ENCODE measurements at places on chromosomes 13 and 19.
A peak's percentile ranks its signal among the peaks of the same experiment; 100 is the strongest.

- H3K36me3 ChIP-seq = peaks cover 30% of the 10 kb centered on the region
- H3K27me3 ChIP-seq = peaks cover 30% of the 10 kb centered on the region
- no peak for DNase-seq
- peak overlapping the region; percentile 97 for H3K4me3 ChIP-seq
Observed at GRCh38 chr19:45860359-45861259, 2.3 kb downstream of the SYMPK start.

DNA sequence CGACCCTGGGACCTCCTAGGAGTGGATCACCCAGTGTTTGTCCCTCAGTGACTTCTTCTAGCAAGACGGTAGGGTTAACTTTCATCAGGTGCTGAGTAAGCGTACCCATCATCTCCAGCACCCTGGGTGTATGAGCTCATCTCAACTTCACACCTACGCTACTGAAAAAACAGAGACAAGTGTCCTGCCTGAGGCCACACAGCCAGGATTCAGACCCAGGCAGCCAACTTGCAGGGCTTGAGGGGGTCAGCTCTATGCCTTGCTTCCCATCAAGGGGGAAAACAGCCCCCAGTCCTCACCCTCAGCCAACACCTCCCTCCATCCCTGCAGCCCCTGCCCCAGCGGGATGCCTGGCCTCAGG, 4.6 kb downstream of the TLE2 start:
- no peaks in the 10 kb centered on the region for H3K4me1 ChIP-seq
- H3K36me3 ChIP-seq = no peaks in the 10 kb centered on the region
- H3K27me3 ChIP-seq = peaks cover 94% of the 10 kb centered on the region
- DNase-seq = no peak
- no peak overlapping the region for H3K27ac ChIP-seq

- peaks cover 5% of the 10 kb centered on the region for H3K27me3 ChIP-seq
- H3K36me3 ChIP-seq = peaks cover 89% of the 10 kb centered on the region
- peaks cover 26% of the 10 kb centered on the region for H3K4me1 ChIP-seq
- no peak overlapping the region for H3K4me3 ChIP-seq
- H3K27ac ChIP-seq = no peak overlapping the region
Observed at GRCh38 chr19:9431475-9431874, 3.9 kb downstream of the ZNF266 start.

DNA sequence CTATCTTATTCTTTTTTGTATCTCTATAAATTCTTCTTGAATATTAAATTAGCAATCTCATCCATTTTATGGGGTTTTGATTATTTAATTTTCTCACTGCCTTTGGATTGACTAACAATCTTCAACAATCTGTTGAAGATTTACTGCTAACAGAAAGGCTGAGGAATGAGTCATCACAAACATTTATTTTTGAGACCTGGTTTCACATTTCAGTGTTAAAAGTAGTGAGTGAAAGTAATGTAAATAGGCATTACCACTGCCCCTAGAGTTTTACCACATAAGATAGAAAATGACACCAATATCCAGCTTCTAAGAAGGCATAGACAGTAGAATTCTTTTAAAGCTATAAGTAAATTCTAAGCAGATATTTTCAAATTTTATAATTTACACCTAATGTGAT, 472.8 kb downstream of the OLFM4 start:
- no peak overlapping the region for H3K4me3 ChIP-seq
- no peak for DNase-seq
- peaks cover 6% of the 10 kb centered on the region for H3K4me1 ChIP-seq
- no peaks in the 10 kb centered on the region for H3K27me3 ChIP-seq
- no peak overlapping the region for H3K27ac ChIP-seq

DNA sequence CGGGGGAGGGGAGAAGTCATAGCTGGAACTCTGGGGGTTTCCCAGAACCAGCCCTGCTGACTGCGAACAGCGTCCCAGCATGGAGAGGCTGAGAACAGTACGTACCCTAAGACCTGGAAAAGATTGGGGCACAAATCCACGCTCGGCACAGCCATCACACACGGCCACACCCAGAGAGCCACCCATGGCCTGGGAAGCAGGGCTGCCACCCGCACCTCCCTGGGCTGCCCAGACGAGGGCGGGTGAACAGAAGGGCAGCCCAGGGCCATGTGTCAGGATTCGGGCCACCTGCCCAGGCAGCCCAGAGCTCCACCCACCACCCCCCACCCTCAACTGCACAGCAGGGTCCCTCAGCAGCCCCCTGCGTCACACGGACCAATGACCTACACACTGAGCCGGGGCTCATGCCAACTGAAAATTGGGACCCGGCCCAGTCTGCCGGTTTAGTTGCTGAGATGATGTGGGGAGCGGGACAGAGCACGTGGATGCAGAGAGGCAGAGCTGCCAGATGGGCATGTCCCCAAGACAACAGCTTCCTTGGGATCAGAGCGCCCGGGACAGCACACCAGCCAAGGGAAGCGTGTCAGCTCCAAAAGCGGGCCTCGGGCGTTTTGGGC, 8.5 kb downstream of the UBXN6 start:
- H3K4me3 ChIP-seq = peak overlapping the region; percentile 50
- H3K27ac ChIP-seq = peak overlapping the region; percentile 83
- H3K27me3 ChIP-seq = no peaks in the 10 kb centered on the region
- H3K36me3 ChIP-seq = peaks cover 29% of the 10 kb centered on the region
- DNase-seq = no peak
- H3K4me1 ChIP-seq = peaks cover 40% of the 10 kb centered on the region

GRCh38 chr19:47541518-47541917, 26.7 kb upstream of the NAPA start:
- H3K4me1 ChIP-seq = peaks cover 11% of the 10 kb centered on the region
- DNase-seq = no peak
- no peak overlapping the region for H3K4me3 ChIP-seq
- H3K27me3 ChIP-seq = peaks cover 12% of the 10 kb centered on the region
- no peak overlapping the region for H3K27ac ChIP-seq
- H3K36me3 ChIP-seq = no peaks in the 10 kb centered on the region

DNA sequence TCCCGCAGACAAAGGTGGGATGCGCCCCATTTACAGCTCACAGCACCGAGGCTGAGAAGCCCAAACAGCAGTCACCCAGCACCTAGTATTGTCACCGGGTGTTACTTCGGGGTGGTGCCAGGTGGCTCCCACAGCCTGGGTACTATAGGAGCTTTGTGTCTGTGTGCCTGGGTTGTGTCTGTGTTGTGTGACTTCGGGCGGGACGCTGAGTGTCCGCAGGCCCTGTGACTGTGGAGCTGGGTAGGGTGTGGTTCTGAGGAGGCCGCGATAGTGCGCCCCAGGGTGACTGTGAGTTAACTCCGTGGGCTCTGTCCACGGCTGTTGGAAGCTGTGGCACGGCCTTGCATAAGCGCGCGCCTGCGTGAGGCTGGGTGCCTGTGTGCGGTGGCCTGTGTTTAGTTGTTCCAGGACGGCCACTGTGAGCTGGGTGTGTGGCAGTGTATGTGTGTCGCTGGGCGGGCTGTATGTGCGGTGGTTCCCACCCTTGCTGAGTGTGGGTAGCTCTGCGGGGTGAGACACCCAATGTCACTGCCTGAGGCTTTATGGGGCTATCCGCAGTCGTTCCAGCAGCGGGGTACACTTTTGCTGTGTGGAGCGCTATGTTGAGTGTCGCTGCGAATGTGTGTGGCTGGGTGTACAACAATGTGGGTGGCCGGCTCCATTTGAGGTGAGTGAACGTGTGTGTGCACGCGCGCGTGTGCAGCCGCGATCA, 559 bp upstream of the SSBP4 start:
- H3K4me3 ChIP-seq = peak overlapping the region; percentile 78
- peaks cover 8% of the 10 kb centered on the region for H3K27me3 ChIP-seq
- peaks cover 78% of the 10 kb centered on the region for H3K4me1 ChIP-seq
- no peak for DNase-seq

- H3K36me3 ChIP-seq = no peaks in the 10 kb centered on the region
- H3K27me3 ChIP-seq = peaks cover 20% of the 10 kb centered on the region
- no peak overlapping the region for H3K4me3 ChIP-seq
Observed at GRCh38 chr19:4524808-4525562, 6.7 kb upstream of the PLIN4 start.

- no peaks in the 10 kb centered on the region for H3K27me3 ChIP-seq
- DNase-seq = no peak
- no peaks in the 10 kb centered on the region for H3K4me1 ChIP-seq
- H3K4me3 ChIP-seq = no peak overlapping the region
- no peak overlapping the region for H3K27ac ChIP-seq
Observed at GRCh38 chr13:89267734-89268133, 1596.6 kb downstream of the SLITRK5 start.

DNA sequence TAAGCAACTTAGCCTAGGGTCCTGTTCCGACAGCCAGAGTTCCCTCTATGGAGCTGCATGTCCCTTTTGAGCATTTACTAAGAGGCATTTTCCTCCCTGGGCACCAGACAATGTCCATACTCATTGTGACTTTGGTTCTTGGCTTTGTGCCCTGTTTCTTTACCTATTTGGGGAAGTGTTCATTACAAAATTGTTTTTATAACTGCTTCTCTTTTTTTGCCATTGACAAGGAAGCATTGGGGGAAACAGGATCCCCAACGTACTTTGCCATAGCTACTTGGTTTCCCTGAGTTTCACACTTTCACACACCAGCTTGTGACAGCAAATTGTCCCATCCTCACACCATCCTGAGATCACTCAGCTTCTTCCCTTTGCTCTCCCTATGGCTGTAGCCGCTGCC, 81.1 kb upstream of the SIAH3 start:
- H3K4me1 ChIP-seq = peaks cover 17% of the 10 kb centered on the region
- H3K4me3 ChIP-seq = no peak overlapping the region
- H3K36me3 ChIP-seq = no peaks in the 10 kb centered on the region
- no peak overlapping the region for H3K27ac ChIP-seq
- H3K27me3 ChIP-seq = peaks cover 5% of the 10 kb centered on the region
- no peak for DNase-seq

DNA sequence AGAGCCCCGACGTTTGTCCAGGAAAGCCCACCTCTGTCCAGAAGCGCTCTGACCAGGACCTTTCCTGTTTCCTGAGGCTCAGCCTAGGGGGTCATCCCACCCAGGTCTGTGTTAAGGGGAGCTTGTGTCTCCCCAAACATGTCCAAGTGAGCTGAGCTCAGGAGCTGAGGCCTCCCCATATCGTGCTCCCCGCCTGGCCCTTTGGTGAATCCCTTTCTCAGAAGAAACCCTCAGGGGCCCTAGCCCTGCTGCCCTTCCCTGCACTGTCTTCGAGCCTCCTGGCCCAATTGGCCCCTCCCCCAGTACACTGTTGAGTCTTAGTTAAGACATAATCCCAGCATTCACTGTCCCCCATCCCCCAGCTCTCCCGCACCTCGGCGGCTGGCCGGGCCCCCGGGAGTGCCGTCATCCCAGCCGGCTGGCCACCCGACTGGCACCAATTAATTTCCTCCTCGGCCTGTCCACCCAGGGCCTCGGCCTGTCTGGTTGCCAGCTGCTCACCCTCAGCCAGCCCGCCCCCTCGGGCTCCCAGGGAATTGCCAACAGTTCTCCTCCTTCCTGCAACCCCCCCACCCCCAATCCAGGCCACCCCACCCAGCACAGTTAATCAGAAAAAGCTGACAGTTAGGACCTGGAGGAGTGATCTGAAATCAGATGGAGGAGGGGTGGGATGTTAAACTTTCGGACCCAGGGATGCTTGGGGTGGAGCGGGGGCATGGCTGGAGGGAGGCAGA, 13.6 kb downstream of the IER2 start:
- peak overlapping the region; percentile 99 for H3K27ac ChIP-seq
- H3K27me3 ChIP-seq = peaks cover 5% of the 10 kb centered on the region
- H3K4me3 ChIP-seq = peak overlapping the region; percentile 74
- DNase-seq = peak; percentile 82
- no peaks in the 10 kb centered on the region for H3K36me3 ChIP-seq

DNA sequence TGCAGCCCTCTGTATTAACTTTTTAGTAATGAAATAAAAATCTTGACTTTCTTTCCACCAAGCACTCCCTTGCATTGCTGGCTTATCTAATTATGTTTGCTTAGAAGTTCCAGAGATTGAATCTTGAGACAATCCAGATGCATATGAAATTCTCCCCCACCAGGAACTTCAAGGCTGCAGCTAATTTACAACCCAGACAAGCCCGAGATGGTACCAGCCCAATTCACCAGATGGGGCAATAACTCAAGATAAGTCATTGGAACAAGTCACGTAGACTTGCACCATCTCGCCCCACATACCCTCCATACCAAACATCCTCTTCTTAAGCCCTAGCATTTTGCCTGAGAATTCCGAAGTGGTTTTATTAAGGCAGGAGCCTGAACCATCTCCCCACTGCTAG, 29.0 kb downstream of the UTP14C start:
- H3K4me3 ChIP-seq = no peak overlapping the region
- peaks cover 3% of the 10 kb centered on the region for H3K27me3 ChIP-seq
- DNase-seq = no peak
- peaks cover 9% of the 10 kb centered on the region for H3K36me3 ChIP-seq
- H3K27ac ChIP-seq = no peak overlapping the region

- DNase-seq = no peak
- no peak within 1 kb of the TSS for H3K27ac ChIP-seq
- H3K27me3 ChIP-seq = peaks cover 6% of the 10 kb centered on the region
- peaks cover 31% of the 10 kb centered on the region for H3K4me1 ChIP-seq
- H3K4me3 ChIP-seq = no peak within 1 kb of the TSS
- H3K36me3 ChIP-seq = no peaks in the 10 kb centered on the region
Observed at GRCh38 chr19:45160870-45161737, at the start of gene NKPD1. NKPD1 (minus strand) TSS chr19:45160982; CDS start chr19:45160150, 832 bp downstream.

DNA sequence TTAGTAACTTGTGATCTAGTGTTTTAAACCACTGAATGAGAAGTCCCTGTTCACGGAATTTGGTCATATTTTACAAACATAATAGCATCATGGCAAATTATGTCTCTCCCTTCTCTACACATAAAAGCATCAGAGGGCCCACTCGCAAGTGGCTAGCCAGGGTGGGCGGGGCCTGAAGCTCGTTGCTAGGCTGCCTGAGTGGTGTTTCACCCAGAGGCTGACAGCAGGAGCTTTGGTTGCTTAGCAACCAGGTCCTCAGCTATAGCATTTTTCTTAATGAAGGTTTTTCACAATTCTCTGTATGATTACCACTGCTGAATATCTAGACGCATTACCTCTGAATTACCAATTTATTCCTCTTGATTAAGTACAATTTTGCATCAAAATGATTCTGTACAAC, 126.5 kb downstream of the NALCN start:
- no peak overlapping the region for H3K4me3 ChIP-seq
- H3K4me1 ChIP-seq = no peaks in the 10 kb centered on the region
- H3K36me3 ChIP-seq = no peaks in the 10 kb centered on the region
- peaks cover 3% of the 10 kb centered on the region for H3K27me3 ChIP-seq

DNA sequence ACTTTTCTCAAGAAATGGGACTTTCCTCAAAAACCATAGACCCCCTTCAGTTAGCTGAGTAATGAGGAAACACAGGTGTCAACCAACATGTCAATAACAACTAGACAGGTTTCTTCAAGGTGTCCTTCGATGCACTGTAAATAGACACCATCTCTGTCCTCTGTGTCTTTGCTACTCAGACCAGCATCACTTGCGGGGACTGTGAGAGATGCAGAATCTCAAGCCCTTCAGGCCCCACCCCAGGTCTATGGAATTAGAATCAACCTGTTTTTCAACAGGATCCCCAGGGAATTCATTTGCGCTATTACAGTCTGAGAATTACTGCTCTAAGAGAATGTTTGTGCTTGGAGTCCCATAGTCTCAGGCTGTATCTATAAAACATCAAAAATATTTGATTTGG, 469.9 kb downstream of the COG6 start:
- H3K4me3 ChIP-seq = no peak overlapping the region
- peaks cover 7% of the 10 kb centered on the region for H3K27me3 ChIP-seq
- H3K27ac ChIP-seq = no peak overlapping the region
- H3K4me1 ChIP-seq = peaks cover 8% of the 10 kb centered on the region
- no peak for DNase-seq
